ENCODE measurements at places on chromosomes 2 and 18.

DNA sequence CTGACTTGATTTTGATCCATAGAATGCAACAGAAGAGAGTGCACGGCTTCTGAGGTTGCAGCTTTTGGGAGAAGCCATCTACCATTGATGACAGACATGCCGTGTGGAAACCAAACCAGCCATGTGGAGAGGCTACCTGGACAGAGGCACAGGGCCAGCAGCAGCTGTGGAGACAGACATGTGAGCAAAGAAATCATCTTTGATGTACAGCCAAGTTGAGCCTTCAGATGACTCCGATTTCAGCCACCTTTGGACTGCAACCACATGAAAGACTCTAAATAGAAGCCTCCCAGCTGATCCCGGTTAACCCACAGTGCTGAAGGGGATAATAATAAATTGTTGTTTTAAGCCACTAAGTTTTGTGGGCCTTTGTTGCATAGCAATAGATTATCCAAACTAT lies 54.2 kb downstream of the TSN start:
- no peak for DNase-seq

DNA sequence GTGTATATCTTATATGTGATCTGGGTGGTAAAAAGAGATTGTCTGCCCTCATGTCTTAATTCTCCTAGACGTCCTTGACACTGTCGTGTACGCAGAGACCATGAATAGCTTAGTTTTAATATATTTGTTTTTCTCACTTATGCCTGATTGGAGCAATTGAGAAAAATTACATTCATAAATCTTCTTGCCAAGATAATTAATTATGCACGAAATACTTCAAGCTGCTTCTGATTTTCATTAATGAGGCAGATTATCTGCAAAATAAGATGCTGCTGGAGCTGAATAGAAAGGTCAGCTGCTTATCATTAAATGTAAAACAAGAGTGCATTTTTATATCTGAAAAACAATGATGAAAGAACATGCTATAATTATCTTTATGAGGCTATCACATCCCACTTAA lies 95.9 kb downstream of the CCDC141 start:
- no peak for DNase-seq

- no peak for DNase-seq
These were observed 108.0 kb upstream of the LDAH start for GRCh38 chr2:20930928-20931327.

DNA sequence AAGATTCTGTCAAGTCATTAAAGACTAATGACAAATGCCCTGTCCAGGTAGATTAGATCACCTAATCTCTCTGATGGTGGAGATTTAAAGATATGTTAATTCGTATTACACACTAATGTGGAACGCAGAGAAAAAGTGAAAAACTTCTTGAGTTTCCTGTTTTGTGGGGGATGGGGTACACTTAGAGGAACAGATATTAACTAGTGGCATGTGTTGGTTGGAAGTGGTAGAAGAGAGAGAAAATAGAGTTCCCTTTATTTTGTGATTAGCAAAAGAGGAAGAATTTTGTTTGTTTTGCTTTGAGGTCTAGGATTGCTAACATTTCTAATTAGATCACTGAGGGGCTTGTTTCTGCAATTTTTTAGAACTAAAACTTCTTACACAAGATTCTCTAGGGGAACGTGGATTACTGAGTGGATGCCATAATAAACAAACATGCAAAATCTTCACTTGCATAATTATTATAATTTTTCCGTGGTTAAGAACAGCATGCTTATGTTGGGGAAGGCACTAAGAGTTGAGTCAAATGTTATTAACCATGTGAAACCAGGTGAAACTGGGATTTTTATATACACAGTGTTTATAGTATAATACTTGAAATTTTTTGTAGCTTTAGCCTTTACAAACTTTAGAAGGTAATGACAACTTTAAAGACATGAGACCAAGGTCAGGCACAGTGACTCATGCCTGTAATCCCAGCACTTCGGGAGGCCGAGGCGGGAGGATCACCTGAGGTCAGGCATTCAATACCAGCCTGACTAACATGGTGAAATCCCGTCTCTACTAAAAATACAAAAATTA lies 97.4 kb upstream of the STK17B start:
- DNase-seq, result no peak

DNA sequence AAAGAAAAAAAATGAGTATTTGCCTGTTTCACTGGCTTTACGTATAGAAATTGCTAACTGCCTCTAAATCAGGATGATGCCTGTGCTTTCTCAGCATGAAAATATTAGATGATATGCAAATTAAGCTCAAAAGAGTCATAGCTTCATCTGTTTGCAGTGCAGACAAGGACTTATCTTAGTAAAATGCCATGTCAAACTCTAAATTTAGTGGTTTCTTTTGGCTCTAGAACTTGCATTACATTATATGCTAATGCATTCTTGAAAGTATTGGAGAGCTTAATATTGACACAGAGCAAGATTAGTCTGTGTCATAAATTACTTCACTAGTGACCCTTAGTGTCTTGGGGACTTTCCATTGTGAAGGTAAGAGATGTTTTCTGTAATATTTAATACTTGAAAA lies 1109.1 kb upstream of the NRXN1 start:
- DNase-seq, result no peak

GRCh38 chr2:112593736-112594135 lies 9.3 kb downstream of the CHCHD5 start:
- DNase-seq, result no peak

DNA sequence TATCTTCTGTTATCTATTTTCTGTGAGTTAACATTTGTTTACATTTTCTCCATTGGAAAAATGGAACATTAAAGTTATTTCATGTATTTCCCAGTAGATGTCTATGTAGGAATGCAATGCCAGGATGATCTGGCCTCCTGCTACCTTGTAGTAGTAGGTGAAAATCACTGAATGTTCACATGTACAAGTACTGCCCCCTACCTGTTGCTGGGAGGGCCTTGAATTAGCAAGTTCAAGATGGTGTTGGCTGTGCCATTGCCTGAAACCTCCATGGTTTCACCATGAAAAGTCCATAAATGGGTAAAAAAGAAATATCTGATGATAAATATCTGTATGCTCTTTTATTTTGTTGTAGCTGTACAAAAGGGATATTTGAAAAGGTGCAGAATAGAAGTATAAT lies 30.7 kb downstream of the XRCC5 start:
- no peak for DNase-seq

GRCh38 chr2:179898873-179899272 lies 37.5 kb upstream of the ZNF385B start:
- no peak for DNase-seq

DNA sequence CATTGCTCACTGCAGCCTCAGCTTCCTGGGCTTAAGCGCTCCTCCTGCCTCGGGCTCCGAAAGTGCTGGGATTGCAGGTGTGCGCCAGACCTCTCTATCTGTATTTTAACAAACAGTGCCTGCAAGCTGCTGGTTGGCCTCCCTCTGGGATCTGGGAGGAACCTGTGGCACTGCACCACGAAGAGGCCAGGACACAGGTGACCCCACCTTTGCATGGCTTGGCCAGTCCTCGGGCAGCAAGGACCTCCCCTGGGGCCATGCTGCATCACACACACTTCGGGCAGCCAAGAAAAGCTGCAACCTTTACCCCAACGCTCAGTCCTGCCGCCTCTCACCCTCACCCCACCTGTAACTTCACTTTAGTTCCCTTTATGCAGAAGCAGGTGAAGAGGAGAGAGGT lies 70.0 kb downstream of the PXDN start:
- DNase-seq, result no peak

DNA sequence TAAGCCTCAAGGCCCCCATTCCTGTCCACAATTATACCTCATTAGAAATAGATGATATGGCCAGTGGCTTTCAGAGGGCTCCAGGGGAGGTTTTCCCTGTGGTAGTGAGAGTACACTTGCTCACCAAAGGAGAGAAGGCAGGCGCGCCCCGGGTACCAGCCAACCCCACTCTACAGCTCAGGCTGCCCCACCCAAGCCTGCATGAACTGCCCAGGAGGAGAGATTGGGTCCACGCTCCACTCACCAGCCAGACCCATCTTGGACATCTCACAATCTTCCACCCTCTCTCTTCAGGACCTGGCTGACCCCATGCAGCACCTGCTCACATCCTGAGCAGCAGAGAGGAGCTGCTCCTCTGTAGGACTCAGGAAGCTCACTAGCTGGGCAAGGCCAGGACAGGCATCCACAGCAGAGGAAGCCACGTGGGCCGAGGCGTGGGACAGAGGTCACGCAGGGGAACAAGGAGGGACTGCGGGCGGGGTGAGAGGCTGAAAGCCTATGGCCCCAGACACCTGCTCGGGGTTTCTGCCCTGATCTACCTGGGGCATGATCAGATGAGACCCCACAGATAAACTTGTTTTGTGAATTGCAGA lies 53.9 kb upstream of the GLI2 start:
- no peak for DNase-seq

- no peak for DNase-seq
These were observed 103.4 kb upstream of the TFCP2L1 start for GRCh38 chr2:121388371-121388770.

DNA sequence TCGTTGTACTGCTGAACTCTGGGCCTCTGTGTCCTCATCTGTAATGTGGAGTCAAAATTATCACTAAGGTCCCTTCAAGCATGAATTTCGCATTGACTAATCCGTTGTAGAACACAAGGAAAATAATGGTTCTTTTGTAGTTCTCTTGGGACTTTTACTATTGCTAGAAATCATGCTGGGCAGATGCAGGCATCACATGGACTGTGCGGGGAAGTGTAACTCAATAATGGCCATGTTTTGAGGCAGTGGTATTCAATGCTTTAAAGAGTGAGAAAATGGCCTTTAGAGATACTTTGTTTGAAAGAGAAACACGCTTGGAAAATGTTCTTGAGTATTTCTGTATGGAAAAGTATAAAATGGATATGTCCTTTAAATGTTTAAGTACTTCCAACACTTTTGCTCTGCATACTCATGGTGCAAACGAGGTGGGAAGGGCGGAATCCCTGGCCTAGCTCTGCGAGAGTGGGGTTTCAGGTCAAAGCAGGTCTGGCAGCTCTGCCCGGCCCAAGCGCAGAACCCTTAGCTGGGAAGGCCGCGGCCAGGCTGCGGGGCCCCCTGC lies 117.3 kb upstream of the MSTN start:
- DNase-seq, result no peak

DNA sequence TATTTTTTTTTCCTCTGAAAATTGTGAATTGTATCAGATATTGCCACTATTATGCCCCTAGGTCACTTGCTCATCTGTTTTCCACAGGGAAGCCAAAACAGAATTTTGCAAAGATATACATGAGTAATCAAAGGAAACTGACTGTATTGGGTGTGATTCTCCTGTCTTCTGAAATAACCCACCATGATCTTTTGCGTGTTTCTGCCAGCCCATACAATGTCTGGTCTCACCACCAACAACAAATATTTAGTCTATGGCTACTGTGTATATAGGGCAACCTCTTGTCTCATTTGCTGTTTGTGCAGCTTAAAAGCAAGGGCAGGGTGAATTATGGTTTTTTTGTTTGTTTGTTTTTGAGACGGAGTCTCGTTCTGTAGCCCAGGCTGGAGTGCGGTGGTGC lies 26.5 kb downstream of the EPAS1 start:
- no peak for DNase-seq

DNA sequence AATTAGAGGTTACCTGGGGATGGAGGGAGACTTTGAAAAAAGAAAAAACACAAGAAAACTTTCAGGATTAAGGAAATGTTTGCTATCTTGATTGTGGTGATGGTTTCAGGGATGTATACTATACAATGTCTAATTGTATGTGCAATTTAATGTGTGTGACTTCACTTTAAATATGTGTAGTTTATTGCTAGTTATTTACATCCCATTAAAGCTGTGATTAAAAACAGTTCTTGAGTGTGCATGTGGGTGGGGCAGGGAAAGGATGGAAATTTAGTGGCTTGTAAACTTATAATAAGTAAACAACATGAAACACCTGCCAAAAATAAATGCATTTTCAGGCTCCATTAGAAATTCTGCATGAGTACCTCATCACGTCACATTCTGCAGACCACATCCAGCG lies 167.0 kb downstream of the MYO5B start:
- DNase-seq, result no peak

DNA sequence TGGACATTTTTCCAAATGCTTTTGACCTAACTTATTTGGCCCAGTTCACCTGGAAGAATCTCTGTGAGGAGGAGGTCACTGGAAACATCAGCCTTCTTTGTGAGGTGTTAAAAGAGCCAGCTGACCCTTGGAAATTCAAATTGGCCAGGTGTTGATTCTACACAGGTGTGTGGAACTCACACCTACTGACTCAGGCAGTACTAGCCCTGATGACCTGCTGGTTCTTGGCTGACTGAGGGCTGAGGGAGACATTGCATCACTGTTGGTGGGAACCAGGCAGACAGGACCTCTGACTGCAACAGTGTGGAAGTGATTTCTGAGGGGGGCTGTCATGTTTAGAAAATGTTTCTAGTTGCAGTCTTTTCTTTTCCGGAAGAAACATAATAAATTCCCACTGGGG lies 242.2 kb upstream of the LRRTM1 start:
- no peak for DNase-seq
